ENCODE measurements at places on chromosomes 11 and 22.

GRCh38 chr11:116808262-116809175 is 14.6 kb downstream of the APOA4 start:
- DNase-seq: no peak

- no peak for DNase-seq
These were observed 132.4 kb downstream of the MN1 start for GRCh38 chr22:27668828-27669797.

DNA sequence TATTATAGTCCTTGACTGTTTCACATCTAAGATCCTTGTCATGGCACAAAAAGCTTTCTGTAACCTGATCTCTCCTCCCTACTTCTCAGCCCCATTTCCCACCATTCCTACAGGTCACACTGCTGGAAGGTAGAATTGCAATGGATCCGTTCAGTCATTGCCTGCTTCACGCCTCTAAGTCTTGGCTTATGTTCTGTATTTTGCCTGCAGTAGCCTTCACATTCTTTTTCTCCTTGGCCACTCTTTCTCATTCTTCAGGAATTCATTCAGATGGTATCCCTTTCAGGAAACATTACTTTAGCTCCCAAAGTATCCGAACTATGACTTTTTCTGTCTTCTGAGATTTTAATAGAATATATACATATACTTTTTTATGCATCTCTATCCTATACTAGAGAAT is 731.5 kb downstream of the NTM start:
- DNase-seq: no peak

DNA sequence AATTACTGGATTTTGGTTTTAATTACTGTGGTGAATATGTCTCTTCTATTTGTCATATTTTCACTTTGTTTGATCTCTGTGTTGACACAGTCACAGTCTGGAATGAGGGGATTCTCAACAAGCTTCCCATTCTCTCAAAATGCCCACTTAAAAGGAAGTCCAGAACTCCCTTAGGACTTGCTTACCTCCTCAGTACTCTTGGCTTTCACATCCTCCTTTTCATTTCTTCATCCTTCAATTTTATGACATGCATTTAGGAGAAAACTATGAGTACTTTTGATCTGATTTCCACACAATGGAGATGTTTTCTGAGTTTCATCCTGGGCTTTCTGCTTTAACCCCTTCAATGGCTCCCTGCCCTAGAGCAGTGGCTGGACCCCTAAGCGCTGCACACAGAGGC is 49.3 kb upstream of the FLI1 start:
- DNase-seq: no peak

GRCh38 chr22:42644422-42645340 is 4.3 kb upstream of the ATP5MGL start:
- DNase-seq: no peak

DNA sequence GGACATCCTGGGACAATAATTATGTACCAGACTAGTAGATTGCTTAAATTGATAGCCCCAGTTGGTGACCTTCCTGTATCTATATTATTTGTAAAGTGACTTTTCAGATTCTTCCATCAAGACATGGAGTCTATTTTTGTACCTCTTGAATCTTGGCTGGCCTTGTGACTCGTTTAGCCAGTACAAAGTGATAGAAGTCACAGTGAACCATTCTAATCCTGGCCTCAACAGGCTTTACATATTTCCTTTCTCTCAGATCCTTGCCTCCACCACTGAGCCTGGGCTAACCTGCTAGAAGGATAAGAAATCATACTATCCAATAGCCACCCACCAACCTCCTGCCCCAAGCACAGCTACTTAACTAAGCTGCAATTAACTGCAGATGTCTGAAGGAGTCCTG is 37.5 kb upstream of the SLC6A5 start:
- no peak for DNase-seq

GRCh38 chr11:133742353-133742752 is 103.0 kb downstream of the SPATA19 start:
- no peak for DNase-seq

DNA sequence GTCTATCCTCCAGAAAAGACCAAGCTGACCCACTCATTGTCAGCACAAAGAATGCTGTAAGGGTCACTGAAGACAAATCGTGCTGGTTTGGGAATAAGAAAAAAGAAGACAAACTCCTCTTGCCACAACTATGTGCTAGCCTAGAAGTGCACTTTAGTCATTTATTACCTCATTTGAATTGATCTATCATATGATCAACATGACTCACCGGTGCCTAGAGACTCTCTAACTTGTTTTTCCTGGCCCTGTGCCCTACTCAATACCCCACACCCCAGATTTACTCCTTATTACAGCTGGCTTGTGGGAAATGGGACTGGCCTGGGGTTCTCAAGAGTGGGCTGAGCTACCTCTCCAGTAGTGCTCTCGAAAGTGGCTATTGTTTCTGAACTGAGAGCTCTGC is 35.9 kb upstream of the HORMAD2 start:
- DNase-seq: no peak

DNA sequence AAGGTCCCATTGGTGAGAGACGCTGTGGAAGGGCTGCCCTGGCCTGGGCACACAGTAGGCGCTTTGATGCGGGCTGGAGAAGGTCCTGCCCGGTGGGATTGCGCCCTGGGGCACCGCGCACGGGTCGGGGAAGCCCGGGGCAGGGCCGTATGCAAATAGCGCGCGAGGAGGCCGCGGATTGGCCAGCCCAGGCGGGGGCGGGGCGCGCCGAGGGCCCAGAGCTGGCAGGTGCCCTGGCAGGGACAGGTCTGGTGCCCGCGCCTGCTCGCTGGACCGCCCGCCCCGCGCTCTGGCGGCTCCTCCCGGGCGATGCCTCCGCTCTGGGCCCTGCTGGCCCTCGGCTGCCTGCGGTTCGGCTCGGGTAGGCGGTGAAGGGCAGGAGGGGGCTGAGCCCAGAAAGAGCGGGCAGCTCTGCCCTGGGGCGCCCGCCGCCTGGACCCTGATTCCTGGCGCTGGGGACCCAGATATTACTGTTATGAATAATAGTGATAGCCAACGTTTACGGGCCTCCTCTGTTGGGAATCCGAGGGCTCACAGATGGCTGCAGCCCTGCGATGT is at the start of gene UPK3A:
Gene UPK3A, plus strand, starts transcription at position 245 of the 558 bp plus-strand sequence. Its CDS starts 65 bp downstream, at position 310.
- no peak for DNase-seq

DNA sequence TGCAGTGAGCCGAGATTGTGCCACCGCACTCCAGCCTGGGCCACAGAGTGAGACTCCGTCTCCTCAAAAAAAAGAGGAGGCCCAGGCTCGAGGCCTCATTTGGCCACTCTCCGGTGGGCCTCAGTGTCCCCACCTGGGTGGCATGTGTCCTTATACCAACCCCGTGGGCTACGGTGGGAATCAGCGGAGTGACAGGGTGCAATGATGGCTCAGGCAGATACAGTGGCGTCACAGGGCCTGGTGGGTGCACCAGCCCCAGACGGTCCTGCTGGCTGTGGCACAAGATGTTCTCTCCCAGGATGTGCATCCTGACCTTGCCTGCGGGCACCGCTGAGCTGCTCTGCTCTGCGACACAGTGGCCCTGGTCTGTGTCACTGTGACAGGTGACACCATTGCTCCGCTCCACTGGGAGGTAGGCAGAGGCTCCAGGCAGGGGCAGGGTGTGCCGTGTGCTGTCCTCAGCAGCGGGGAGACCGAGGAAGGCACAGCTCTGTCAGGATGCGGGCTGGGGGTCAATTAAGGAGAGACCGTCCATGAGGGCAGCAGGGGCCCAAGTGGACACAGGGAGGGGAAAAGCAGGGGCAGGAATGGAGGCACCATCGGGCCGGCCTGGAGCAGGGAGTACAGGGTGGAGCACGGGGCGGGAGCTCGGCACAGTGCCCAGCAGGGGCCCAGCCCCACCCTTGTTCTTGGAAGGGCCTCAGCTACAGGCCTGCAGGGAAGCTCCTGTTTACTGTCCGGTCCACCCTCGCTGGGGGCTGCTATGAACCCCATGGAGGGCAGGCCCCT is 21.7 kb upstream of the TH start:
- no peak for DNase-seq

DNA sequence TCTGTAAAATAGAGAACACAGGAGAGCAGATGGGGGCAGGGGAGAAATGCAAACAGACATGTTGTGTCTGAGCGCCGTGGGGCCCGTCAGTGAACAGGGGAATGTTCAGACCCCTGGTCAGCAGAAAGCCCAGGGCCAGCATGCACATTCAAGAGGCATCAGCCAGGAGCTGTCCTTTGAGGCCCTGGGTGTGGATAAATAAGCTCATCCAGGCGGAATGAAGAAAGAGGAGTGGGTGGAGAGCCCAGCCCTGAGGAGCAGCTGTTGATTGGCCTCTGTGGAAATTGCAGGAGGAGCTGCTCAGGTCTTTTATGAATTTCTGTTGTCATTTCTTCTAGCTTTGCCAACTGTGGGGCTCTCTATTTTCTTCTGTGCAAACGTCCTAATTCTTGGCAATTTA is 49.7 kb upstream of the CECR2 start:
- no peak for DNase-seq

GRCh38 chr11:47071791-47072261 is 104.9 kb downstream of the ARFGAP2 start:
- no peak for DNase-seq

DNA sequence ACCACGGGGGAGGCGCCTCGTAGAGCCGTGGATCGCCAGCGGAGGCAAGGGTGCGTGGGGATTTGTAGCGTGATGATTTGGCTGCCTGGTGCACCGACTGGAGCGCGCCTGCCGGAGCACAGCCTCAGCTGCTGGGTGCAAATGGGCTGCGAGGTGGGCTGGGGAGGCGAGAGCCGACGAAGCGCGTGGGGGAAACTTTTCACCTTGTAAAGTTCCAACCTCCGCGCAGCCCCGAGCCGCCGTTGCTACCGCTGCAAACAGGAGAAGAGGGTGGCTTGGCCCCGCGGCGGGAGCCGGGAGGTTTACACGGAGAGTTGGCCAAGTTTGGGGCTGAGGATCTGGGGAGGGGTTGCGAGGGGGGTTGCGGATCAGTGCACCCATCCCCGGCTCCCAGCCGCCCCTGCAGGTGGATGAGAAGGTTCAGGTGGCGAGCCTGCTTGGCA is 528 bp downstream of the FAT3 start:
- no peak for DNase-seq

- DNase-seq: no peak
These were observed 97.9 kb downstream of the WNT7B start for GRCh38 chr22:45878901-45879551.

DNA sequence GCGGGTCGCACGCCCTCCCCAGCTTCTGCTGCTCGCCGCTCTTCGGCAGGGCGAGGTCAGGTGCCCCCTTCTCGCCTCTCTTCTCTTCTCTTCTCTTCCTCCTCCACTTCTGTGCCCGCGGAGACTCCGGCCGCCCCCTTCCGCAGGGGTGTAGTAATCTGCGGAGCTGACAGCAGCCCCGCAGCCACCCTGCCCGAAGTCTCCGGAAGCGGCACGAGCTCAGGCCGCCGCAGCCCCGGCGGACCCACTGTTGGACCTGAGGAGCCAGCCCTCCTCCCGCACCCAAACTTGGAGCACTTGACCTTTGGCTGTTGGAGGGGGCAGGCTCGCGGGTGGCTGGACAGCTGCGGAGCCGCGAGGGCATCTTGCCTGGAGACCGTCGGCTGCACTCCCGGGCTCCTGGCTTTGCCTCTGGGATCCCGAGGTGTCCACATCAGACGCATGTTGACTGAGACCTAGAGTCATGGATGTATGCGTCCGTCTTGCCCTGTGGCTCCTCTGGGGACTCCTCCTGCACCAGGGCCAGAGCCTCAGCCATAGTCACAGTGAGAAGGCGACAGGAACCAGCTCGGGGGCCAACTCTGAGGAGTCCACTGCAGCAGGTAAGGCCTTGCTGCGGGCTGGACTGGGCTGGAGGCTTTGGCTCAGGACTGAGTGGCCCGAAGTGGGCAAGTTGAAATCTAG is 486 bp downstream of the STIM1 start:
- peak; percentile 38 for DNase-seq

GRCh38 chr11:2928605-2929530 is at the start of gene PHLDA2:
Gene PHLDA2, minus strand, starts transcription at chr11:2929420. Its CDS starts 56 bp downstream, at chr11:2929364.
- DNase-seq: peak; percentile 43

GRCh38 chr22:46085828-46086576 is 64.3 kb upstream of the PPARA start:
- no peak for DNase-seq

GRCh38 chr22:42799061-42799460 is 58.0 kb downstream of the ARFGAP3 start:
- DNase-seq: no peak

DNA sequence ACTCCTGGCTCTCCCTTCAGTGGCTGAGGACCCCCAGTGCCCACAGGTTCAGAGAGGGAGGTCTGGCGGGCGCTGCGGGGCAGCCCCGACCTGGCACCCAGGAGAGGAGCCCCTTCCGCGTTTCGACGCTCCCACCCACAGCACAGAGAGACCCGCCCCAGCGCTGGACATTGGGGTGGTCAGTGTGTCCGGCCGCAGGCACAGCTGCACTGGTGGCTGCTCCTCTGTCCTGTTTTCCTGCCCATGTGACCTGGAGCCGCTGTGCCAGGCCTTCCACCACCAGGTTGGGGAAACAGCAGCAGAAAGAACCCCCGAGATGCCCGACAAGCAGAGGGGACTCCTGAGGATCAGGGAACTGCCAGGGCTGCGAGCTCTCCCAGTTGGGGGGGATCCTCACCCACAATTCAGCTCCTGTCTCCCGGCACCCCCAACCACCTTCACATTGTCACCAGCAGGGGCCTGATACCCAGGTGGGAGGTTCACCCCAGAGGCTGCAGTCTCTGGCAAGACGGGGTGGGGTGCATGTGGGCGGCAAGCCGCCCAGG is 13.6 kb downstream of the KRTAP5-5 start:
- DNase-seq: no peak

GRCh38 chr22:33129621-33130020 is 71.4 kb upstream of the SYN3 start:
- DNase-seq: no peak

DNA sequence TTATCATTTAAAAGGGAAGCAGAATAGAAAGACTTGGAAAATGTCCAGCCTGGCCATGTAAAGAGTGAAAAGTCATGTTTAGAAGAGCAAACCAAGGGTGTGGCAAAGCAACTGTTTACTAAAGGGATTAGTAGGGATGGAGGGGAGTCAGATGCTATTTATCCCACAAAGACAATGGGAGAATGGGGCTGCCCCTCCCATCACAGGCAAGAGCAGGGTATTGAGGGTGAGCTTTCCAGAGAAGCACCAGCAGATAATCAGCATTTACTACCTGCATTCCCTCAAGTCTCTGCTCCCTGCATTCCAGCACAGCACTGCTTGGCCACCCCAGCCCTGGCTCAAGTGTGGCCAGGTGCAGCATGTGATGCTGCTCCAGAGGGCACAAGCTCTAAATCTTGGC is 18.5 kb upstream of the QSER1 start:
- DNase-seq: no peak

DNA sequence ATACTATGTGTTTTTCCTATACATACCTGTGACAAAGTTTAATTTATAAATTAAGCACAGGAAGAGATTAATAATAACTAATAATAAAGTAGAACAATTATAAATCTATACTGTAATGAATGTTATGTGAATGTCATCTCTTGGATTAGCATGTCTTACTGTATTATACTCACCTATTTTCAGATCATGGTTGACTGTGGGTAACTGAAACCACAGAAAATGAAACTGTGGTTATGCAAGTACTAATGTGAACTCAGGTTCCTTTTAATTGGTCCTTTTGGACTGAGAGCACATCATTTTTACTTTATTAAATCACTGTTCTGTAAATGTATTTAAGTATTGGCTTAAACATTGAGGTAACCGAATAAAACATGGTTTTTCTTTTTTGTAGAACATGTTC is 108.8 kb downstream of the PPP6R3 start:
- DNase-seq: no peak
